Chondrocyte (in vitro differentiated cells): ENCODE measurements at places on chromosomes 5 and 9.

DNA sequence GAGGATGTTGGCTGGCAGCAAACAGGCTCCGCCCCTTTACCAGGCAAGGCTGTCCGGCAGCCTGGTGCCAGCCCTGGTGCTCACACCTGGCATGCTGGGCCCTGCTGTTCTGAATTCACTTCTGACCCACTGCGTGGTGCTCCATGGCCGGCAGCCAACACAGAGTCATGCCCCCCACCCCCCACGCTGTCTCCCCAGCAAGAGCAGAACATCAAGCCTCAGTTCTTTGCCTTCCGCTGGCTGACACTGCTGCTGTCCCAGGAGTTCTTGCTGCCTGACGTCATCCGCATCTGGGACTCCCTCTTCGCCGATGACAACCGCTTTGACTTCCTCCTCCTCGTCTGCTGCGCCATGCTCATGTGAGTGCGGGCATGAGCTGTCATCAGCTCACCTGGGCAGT, 12.6 kb upstream of the ENDOG start:
- DNase-seq: no peak

GRCh38 chr9:120395376-120395775, 184.6 kb downstream of the CDK5RAP2 start:
- no peak for DNase-seq

GRCh38 chr5:171857489-171857876, 71.9 kb downstream of the SMIM23 start:
- no peak for DNase-seq

GRCh38 chr9:68648971-68649370, 56.1 kb upstream of the PIP5K1B start:
- DNase-seq: no peak

GRCh38 chr5:169027501-169028061, 273.4 kb downstream of the SLIT3 start:
- no peak for DNase-seq
